Stimulated activated CD8-positive, alpha-beta memory T cell treated with anti-CD3 and anti-CD28 coated beads, Interleukin-4, amount 100 ng/mL, for 1 hour (primary cell): ENCODE measurements at places on chromosomes 4 and X.

GRCh38 chr4:8218371-8219031, 19.4 kb downstream of the SH3TC1 start:
- DNase-seq, result no peak

- no peak for DNase-seq
These were observed 47.2 kb downstream of the SLC34A2 start for GRCh38 chr4:25702848-25703247.

GRCh38 chr4:26227601-26228229, 93.1 kb upstream of the RBPJ start:
- DNase-seq, result no peak

DNA sequence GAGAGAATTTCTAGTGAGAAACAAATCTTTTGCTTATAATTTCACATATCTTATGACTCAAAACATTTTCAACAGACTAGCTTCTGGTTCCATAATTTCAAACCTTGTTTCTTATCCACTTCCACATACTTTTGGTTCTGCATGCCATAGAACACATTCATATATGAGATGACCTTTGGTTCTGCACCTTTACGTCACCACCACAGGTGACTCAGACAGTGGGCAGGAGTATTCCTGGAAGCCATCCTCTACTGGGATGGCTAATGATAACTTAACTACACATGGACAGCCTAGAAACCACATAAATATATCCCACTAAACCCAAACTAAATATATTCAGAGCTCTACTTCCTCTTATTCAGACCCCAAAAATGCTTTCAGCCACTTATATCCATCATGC, 133.3 kb downstream of the DCK start:
- DNase-seq, result no peak
